ENCODE measurements at places on chromosomes 7 and 10.
A peak's percentile ranks its signal among the peaks of the same experiment; 100 is the strongest.

GRCh38 chr10:101827919-101828600 is 9.8 kb upstream of the OGA start:
- no peak for DNase-seq

- DNase-seq = peak; percentile 88
Measured at GRCh38 chr10:33237736-33238624, 96.5 kb downstream of the NRP1 start.

- no peak for DNase-seq
Measured at GRCh38 chr10:13608246-13608853, 21.6 kb downstream of the PRPF18 start.

DNA sequence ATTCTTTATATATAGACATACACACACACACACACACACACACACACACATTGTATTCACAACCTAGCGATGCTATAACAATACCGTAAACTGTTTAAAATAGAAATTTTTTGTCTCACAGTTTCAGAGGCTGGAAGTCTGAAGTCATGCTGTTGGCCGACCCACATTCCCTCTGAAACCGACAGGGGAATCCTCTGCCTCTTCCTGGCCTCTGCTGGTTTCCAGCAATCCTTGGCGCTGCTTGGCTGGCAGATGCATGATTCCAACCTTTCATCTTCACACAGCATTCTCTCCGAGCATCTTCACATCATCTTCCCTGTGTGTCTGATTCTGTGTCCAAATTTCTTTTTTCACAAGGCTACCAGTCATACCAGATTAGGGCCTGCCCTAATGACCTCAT is 94.8 kb downstream of the CCDC71L start:
- no peak for DNase-seq

DNA sequence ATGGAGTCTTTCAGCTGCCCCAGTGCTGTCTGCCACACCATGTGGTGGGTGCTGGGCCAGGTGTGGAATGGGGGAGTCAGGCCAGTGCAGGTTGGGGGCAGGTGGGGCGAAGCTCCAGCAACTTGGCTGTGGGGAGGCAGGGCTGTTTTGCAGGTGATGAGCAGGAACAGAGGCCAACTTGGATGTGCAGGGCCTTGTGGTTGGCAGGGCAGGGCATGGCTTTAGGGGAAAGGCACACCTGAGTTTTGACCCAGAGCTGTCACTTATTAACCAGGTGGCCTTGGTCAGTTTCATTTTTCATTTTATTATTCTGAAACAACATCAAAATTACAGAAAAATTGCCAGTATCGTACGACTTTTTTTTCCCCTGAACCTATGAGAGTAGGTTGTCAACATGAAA is 1.1 kb upstream of the SFTPA2 start:
- DNase-seq = no peak

GRCh38 chr7:50502947-50503346 is 52.8 kb upstream of the FIGNL1 start:
- no peak for DNase-seq
